Lung (tissue), 17 donors: ENCODE measurements at places on chromosomes 4 and X.

DNA sequence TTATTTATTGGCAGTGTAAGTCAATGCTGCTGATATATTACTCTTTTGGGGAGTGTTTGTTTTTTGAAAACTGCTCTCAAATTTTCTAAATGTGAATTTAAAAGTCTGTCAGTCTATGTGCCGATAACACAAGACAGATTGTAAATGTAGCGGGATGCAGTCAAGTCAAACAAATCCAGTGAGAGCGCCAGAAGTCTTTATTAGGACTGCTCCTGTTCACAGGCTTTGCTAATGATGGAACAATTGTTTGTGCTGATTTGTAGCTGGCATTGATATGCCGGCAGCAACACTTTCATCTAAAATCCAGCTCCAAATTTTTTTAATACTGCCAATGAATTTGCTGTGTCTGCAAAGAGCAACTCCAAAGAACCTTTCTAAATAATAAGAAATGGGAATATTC, 78.7 kb upstream of the TET2 start:
- peak; percentile 85 for DNase-seq

DNA sequence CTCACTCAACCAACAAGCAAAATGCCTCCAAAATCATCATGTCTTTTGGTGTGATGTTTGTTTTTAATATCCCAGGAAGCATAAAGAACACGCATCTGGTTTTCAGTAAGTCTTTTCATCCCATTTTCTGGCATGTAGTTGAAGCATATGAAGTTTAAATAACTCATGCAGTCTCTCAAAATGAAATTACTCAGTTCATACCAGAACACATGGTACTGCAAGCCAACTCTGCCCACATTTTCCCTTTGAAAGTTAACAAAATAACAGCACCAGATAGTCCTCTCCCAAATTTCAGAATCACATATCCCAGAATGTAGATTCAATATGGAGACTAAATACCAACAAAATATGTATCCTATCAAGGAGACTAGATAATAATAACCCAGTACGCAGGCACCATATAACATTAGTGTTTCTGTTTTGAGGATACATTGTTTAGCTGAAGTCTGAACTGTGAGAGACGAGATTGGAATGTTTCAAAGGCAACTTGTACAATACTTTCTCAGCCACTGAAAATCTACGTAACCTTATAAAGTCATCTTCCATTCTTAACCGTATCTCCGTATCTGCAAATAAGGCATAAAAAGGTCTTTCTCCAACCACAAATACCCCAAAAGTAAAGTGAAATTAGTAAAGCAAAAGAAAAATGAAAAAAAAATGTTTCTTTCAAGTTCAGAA, 23.1 kb downstream of the CORIN start:
- peak; percentile 15 for DNase-seq

DNA sequence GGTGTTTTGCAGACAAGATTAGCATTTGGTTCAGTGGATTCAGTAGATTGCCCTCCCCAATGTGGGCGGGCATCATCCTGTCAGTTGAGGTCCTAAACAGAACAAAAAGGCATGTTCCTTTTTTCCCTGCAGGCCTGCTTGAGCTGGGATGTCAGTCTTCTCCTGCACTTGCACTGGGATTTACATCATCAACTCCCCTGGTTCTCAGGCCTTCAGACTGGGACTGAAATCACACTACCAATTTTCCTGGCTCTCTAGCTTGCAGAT, 278.9 kb upstream of the FTHL17 start:
- DNase-seq, result no peak

- no peak for DNase-seq
These were observed 89.9 kb downstream of the FTHL17 start for GRCh38 chrX:30981968-30982367.

DNA sequence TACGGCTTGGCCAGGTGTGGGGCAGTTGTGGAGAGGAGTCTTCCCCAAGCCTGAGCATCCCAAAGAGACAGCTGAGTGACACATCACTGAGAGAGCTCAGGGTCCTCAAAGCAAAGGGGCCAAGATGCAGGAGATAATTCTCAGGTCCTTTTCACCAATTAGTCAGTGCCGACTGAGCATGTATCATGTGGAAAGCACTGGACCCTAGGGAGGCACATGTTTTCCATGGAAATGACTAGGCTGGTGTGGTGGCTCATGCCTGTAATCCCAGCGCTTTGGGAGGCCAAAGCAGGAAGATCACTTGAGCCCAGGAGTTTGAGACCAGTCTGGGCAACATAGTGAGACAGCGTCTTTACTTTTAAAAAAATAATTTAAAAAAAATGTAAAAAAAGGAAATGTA, 67.3 kb upstream of the PRPS1 start:
- DNase-seq, result no peak

GRCh38 chr4:94305466-94306225, 37.0 kb downstream of the HPGDS start:
- DNase-seq, result no peak

DNA sequence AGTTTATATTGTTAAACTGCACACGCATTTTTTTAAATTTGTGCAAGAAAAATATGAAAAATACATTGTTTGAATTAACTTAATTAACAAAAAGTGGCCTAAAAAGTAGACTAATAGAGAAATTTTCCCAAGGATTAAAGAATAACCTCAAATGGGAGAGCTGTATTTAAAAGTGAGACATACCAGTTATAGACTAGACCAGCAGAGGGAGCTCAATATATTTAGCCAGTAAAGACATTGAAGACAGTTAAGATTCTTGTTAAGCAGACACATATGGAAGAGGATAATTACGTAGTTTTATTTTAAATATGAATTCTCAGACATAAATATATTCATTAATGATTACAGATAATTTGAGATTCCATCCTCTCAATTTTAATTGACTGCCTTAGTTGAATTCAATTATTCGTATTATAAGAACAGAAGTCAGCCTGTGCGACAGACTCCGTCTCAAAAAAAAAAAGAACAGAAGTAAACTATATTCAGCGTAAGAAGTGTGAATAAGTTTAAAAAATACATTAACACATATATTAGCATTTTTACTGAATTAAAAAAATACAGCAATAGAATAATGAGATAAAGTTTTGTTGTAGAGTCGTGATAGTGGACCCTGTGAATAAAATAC, 64.8 kb downstream of the GLRA3 start:
- DNase-seq, result peak; percentile 62
